Stimulated activated CD4-positive, alpha-beta T cell treated with anti-CD3 and anti-CD28 coated beads, TNF-alpha, amount 100 ng/mL, for 1 hour (primary cell): ENCODE measurements at places on chromosomes 5 and 9.

DNA sequence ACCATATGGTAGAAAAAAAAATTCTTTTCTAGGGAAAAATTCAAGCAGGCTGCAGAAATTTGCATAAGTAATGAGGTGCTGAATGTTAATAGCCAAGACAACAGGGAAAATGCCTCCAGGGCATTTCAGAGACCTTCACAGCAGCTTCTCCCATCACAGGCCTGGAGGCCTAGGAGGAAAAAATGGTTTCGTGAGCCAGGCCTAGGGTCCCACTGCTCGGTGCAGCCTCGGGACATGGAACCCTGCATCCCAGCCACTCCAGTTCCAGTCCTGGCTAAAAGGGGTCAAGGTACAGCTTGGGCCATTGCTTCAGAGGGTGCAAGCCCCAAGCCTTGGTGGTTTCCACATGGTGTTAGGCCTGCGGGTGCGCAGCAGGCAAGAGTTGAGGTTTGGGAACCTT lies 436.0 kb upstream of the SMC2 start:
- no peak for DNase-seq

GRCh38 chr5:146254223-146254622 lies 50.8 kb downstream of the RBM27 start:
- DNase-seq = no peak

- DNase-seq = no peak
These were observed 290.2 kb upstream of the POU5F2 start for GRCh38 chr5:94031631-94032030.

- no peak for DNase-seq
These were observed 70.9 kb upstream of the ZNF169 start for GRCh38 chr9:94188246-94188645.

- DNase-seq = no peak
These were observed 191.7 kb downstream of the DRD1 start for GRCh38 chr5:175252234-175252805.

DNA sequence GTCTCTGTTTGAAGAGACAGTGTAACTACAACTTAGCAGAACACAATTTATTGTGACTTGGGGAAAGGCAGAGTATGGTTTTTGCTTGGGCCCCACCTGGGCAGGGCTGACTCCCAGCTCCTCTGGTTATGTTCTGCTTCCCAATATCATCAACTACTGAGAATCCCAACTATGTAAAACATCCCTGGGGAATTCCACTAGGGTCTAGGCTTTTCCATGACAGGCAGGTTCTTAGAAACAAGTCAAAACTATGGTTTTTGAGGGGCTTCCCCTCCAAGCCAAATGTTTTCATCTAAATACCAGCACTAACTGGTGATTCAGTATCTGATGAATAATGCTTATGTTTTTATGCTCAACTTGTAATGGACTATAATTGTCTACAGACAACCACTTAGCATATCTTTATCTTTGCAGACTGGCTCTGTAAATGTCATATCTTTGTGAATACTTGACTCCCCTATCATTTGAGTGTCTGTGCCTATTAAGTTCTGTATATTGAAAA lies 409.5 kb downstream of the PDE4D start:
- DNase-seq = no peak

DNA sequence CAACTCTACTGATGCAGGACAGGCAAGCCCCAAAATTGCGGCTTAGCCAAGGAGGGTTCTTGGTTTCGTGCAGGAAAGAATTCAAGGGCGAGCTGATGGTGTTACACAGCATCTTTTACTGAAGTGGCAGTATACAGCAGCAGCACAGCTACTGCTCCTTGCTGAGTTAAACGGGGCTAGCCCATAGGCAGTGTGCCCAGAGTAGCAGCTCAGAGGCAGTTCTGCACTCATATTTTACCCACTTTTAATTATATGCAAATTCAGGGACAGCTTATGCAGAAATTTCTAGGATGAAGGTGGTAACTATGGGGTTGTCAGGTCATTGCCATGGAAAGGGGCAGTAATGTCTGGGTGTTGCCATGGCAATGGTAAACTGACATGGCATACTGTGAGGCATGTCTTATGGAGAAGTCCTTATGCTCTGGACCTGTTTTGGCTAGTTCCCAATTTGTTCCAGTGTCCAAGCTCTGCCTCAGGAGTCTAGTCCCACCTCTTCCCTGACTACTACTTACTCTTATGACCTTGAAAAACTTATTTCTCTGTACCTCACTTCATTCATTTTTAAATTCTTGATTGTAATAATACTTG lies 2.0 kb upstream of the SPINK9 start:
- DNase-seq = no peak

- no peak for DNase-seq
These were observed 133.1 kb downstream of the RORB start for GRCh38 chr9:74630228-74630627.

DNA sequence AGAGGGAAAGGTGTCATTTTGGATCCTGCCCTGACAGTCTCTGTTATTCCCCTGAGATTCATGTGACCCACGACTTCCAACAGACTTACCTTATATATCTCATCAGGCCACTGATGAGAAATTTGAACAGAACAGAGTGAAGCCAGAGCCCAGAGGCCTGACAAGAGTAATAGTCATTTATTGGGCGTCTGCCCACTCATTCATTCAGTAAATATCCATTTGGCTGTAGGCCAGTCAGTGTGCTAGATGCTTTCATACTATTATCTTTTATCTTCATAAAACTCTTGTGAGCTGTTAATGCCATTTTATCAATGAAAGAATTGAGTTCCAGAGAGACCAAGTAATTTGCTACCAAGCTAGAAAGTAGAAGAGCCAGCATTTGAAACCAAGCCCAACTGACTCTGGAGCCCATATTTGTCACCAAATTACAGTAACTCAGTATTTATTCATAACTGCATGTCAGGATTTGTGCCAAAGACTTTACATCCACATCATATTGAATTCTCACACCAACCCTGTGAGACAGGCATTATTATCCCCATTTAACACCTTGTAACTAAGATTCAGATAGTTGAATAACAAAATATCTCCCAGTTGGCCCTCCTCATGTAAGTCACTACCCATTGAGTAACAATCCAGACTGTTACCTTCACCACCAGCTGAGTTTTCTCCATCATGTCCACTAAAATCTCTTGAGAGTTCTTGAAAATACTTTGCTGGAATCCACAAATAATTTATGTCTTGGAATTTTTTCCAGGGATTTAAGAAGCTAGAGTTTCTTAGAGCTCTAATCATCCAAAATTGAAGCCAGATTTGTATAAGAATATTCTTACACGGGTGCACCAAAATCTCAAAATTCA lies 2.5 kb downstream of the PTPDC1 start:
- DNase-seq = no peak

- no peak for DNase-seq
These were observed 155.9 kb downstream of the MAT2B start for GRCh38 chr5:163661360-163661759.

GRCh38 chr9:92983984-92984589 lies 36.8 kb downstream of the FGD3 start:
- DNase-seq = no peak

- peak; percentile 64 for DNase-seq
These were observed 76.8 kb downstream of the STK10 start for GRCh38 chr5:172110921-172111851.

DNA sequence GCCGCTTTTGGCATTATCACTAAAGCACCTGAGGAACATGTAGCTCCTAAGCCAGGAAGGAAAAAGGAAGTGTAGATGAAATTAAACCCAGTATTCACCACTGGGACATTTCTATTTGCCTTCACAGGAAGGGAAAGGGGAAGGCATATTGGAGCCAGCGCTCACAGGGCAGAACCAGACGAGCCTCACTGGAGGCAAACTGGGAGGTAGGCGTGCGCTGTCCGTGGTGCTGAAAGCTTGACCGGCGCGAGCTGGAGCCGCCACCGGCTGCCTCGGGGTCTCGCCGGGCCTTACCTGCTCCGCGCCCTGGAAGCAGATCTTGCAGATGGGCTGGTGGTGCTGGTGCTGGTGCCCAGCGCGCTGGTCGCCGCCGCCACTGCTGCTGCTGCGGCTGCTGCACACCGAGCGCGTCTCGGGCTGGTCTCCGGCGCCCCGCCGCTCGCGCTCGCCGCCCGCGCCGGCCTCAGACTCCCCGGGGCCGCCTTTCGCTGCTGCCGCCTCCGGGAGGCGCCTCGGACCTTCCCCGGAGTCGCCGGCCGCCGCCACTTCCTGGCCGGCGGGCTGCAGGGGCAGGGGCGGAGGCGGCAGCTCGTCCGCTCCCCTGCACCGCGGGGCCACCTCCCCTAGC lies 732 bp downstream of the MARCHF11 start:
- DNase-seq = no peak
